ENCODE measurements at places on chromosomes 7 and 10.

GRCh38 chr10:3881622-3882021, 96.6 kb upstream of the KLF6 start:
- no peak for DNase-seq

- DNase-seq = no peak
Observed at GRCh38 chr7:33578166-33578565, 327.2 kb upstream of the BMPER start.

DNA sequence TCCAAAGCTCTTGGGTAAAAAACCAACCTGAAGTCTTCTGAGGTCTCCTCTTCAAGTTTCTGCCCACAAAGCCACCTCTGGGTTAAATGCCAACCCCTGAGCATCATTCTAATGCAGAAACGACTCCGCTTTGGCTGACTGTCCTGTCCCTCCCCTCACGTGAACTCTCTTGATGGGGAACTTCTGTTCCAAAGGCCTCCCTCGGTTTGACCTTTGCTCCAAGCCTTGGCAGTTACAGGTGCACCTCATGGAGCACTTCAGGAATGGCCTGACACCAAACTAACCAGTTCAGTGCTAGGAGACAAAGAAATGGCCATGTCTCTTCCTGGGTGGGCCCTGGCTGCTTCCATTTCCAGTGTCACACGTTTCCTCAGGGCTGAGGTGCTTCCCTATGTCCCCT, 20.0 kb downstream of the CAMK2G start:
- no peak for DNase-seq

- peak; percentile 78 for DNase-seq
Observed at GRCh38 chr10:21495752-21496342, 29.6 kb downstream of the SKIDA1 start.

- no peak for DNase-seq
Observed at GRCh38 chr10:13414855-13415254, 66.8 kb upstream of the SEPHS1 start.

DNA sequence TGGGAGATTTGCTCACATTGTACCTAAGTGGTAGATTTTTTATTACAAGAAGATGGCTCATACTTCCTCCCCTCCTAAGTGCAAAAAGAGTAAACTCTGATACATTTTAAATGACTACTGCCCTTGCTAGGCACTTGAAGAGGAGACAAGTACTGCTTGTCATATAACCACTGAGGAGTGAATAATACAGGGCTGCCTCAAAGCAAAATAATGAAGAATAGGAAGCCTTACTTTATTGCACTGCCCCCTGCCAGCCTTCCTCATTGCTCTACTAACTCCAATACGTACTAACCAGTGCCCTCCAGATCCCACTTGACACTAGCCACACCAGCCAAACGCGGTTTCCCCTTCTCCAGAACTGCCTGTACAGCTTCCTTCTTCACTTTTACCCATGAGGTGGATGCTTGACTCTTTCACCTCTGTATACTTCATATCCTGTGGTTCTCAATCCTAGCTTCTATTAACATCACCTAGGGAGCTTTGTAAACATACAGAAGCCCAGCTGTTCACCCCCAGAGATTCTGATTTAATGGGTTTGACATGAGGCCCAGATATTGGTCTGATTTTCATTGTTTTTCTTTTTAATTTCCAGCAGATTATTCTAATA, 11.7 kb upstream of the MTERF1 start:
- DNase-seq = no peak

DNA sequence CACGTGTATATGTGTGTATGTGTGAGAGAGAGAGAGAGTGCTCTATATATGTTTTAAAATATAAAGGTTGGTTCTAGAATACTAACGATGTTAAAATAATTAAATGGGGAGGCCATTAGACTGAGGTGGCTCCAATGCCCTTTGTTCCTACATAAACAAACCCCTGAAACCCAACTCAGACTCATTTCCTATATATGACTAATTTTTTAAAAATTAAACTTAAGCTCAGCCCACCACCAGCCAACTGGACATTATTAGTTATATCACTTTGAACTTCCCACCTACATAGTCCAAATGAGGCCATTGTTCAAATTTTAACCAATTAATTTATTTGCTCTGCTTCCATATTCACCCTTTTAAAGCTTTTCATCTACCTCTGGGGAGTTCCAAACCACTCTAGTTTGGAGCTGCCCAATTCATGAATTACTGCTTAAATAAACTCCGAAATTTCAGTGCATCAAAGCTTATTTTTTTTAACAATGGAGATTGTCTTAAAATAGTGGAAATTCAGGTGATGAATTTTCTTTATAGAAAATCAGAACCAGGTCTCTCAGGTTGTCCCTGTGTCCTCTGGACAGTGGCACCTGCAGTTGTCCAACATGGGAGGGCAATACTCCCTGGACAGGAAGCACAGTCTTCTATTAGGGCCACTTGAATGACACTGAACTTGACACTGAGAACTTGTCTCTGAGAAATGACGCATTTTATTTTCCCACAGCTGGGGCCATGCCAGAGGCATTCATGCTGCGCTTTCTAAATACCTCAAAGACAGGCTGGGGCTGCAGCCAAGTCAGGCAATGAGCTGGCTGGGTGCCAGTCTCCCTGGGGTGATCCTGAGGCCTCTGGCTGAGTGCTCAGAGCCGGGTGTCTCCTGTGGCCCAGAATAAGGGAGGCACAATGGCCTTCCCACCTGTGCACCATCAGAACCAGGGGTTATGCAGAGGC, 109.5 kb upstream of the TMEM72 start:
- DNase-seq = no peak

GRCh38 chr10:6048281-6049030, 13.7 kb downstream of the IL2RA start:
- DNase-seq = no peak

DNA sequence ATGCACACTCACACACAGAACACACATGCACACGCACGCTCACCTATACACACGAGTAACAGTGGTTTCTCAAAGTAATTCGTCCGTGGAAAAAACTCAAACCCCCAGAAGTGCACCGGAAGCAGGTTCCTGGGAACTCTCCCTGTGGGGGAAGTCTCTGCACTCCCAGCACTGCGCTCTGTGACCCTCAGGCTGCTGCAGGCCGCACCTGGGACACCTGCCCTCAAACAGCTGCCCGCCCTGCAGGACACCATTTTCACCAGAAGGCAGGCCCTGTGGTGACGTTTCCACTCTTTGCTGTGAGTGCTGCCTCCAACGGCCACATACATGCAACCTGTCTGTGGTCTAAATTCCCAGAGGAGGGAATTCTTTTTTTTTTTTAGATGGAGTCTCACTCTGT, 21.3 kb downstream of the YKT6 start:
- no peak for DNase-seq

GRCh38 chr10:131290781-131291180, 20.7 kb downstream of the TCERG1L start:
- no peak for DNase-seq

- no peak for DNase-seq
Observed at GRCh38 chr7:22332461-22332870, 24.5 kb downstream of the RAPGEF5 start.

DNA sequence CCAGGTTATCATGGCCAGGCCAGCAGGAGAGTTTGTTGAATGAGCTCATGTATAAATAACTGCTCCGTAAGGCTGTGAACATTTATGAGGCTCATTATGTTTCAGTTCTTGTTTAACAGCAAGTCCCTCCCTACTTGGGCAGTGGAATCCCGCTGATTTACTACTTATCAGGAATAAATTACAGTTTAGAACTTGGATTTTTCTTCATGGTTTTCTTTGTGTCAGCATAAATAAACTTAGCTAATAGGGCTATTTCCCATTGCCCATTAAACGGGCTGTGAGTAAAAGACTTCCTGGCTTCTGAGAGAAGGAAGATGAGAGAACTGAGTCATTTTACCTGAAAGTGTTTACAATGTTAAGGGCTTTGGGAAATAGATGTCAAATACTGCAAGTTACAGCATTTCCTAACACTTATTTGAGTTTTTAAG, 701.6 kb upstream of the ANKRD30A start:
- DNase-seq = no peak

DNA sequence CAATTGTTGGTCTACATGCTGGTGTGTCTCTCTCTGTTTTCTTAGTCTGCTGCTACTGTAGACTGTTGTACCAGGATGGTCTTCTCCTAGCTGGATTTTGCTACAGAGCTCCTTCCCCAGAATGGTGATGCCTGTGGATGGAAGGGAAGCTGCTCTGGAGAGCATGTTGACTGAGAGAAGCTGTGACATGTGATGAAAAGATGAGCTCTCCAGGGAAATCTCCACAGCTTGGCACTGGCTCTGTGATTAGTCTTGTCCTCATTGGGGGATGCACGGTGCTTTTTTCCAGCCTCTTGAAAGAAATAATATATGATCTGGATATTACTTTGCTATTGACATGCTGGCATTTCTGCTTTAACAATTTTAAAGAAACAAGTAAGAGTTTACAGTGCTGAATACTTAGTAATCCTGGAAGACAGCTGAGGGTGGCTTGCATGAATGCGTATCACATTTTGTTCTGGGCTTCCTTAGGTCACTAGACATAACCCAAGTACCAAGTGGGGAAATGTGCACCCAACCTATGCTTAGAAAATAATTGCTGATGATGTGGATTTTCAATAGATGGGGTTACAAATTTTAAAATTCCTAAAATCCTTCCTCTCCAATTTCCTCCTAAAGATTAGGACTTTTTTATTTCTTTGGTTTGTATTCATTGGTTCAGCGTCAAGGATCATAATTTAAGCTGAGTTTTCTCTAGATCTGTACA, 849.7 kb downstream of the KCNMA1 start:
- DNase-seq = no peak

DNA sequence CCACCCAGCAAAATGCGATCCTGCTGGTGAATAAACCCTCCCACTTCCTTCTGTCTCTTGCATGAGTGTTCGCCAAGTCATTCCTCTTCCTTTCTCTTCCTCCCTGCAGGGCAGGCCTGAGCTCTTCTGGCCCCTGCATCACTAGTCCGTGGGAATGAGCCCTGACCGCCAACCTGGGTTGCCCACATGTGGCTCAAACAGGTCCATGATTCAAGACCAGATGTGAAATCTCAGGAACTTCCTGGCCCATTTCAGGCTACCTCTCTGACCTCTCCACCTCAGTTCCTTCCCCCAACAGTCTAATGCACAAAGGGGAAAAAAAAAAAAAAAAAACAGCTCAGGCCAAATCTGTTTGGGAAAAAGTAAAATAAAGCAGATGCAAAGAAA, 5.4 kb upstream of the YWHAG start:
- no peak for DNase-seq

DNA sequence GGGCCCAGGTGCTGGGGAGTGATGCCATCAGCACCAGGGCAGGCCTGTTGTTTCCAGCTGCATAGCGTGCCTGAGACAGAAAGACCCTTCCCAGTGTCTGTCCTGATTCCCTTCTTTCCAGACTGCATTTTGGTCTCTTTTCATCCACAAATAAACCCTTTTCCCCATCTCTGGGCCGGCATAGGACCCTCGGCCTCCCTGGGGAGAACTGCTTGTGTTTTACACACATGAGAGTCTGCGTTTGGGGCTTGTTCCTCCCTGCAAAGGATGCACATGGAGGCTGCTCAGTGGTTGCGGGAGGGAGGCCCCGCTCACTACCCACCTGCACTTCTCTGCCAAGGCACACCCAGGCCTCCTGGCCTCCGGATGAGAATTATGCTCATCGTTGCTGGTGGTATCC, 5.8 kb upstream of the MMP21 start:
- DNase-seq = no peak

- no peak for DNase-seq
Observed at GRCh38 chr10:4440260-4440659, 385.7 kb upstream of the AKR1E2 start.
